ENCODE measurements at places on chromosomes 6 and 20.

- no peak for DNase-seq
These were observed 119.1 kb upstream of the SLC2A12 start for GRCh38 chr6:134171517-134171916.

GRCh38 chr6:31270788-31271640 is 878 bp downstream of the HLA-C start:
- DNase-seq, result peak; percentile 45

DNA sequence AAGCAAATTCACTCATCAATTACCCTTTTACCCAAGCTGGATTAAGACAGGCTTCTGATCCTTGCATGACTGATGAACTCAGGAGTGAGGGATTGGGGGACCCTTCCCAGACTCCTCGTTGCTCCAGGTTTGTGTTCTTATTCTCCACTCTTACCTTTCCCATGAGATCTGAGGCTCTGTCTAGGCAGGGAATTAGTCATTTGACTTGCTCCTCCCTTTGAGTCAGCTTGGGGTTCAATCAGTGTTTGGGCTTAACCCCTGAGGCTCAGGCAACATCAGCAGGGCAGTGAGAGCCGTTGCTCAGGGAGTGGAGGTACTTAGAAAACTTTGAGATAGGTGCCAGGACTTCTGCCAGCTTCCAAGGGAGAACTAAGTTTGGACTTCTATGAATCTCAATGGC is 20.7 kb upstream of the TOX2 start:
- no peak for DNase-seq

DNA sequence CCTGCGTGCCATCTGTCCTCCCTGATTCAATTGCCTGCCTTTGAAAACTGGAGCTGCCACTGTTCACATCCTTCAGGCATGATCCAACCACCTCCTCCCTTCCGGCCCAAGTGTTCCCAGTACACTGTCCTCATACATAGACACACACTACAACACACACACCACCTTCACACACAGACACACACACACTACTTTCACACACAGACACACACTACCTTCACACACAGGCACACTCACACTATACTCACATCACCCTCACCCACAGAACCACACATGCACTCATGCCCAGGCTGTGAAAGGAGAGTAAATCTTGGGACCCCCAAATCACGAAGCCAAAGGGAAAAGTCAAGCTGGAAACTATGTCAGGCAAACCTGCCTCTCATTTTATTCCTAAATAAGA is 109.4 kb upstream of the MYLIP start:
- DNase-seq, result no peak

- no peak for DNase-seq
These were observed 42.5 kb upstream of the SLC22A1 start for GRCh38 chr6:160078883-160079685.

DNA sequence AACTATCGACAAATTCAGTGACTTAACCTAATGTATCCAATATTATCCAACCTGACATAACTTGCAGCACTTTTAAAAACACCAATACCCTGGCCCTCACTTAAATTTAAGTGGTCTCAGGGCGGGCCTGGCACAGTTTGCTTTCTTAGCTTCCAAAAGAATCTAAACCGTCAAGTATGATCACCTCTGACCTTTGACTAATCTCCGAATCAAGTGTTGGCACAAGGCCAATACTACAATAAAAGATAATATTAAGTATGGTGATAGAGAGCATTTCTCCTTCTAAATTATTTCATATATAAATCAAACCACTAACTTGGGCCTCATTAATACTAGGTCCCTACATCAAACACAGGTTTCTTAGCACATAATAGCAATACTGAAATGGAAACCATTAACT is 153.0 kb downstream of the PTPRK start:
- DNase-seq, result no peak

DNA sequence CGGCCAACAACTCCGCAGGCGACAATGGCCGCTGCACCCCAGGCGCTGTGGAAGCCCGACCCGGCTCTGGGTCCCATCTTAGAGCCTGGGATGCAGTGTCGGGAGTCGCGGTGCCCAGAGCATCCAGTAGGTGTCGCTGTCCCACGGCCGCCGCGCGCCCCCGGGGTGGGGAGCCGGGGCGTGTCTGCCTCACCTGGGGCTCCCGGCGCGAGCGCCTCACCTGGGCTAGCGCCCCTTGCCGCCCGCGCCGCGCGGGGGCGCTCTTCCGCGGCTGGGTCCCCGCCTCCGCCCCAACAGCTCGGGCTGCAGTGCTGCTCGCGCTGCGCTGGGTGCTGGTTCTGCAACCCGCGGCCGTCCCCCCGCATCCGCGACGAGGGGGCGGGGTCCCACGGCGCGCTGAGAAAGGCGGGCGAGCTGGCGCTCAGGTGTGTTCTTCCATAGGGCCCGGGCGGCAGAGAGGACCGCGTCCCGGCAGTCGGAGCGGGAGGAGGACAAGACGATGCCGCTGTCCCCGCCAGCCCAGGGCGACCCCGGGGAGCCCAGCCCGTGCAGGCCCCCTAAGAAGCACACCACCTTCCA is at the start of gene CRYBG1:
TSS of gene CRYBG1 (plus strand) at position 308 of the 579 bp plus-strand sequence. CDS start at position 500, 192 bp downstream.
- peak; percentile 53 for DNase-seq

DNA sequence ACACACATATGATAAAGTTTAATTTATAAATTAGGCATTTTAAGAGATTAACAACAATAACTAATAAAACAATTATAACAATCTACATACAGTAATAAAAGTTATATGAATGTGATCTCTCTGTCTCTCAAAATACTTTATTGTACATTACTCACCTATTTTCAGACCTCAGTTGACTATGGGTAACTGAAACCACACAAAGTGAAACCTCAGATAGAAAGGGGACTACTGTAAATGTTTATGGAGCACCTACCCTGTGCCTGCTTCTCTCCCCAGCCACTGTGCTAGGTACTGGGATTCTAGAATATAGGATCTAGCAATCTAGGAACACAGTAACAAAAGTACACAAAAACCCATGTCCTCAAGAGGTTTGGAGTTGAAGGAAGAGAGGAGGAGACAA is 63.4 kb upstream of the BTN3A2 start:
- no peak for DNase-seq

GRCh38 chr6:134840086-134840867 is 109.6 kb downstream of the ALDH8A1 start:
- DNase-seq, result no peak
